ENCODE measurements at places on chromosomes 6 and 20.

DNA sequence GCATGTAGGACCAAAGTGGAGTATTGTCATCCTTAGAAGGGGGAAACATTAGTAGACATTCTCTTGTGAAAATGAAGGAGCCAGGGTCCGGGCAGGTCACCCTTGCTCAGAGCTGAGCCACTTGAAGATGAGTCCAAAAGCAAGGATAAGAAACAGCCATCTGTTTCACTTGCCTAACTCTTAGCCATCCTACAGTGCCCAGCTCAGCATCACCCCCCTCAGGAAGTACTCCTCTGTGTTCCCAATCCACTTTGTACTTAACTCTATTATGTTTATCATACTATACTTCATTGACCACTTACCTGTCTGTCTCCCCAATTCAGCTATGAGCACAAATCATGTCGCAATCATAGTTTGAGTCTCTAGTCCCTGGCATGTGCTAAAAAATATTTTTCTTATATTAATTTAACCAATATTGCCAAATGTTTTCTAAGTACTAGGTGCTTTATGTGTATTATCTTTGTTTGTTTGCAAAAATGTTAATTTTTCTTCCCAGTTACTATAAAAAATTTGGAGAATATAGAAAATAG is 8.1 kb upstream of the TOX2 start:
- no peak for DNase-seq

- DNase-seq: no peak
Observed at GRCh38 chr6:51542475-51542874, 544.9 kb downstream of the PKHD1 start.

DNA sequence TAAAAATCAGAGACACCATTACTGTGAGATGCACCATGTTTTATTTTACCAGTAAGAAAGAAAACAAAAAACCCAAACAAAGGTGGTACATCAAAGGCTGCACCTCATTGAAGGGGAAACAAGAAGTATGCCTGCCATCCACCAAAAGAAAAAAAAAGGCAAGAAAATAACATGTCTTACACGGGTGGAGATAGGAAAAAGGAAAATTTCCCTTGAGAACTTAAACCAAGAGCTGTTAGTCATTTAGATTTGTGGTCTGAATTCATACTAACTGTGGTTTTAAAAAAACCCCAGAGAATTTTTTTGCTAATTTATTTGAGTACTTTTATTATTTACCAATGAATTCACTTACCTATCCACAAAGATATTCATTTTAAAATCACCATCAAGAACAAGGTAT is 144.0 kb downstream of the LRRC1 start:
- DNase-seq: no peak

DNA sequence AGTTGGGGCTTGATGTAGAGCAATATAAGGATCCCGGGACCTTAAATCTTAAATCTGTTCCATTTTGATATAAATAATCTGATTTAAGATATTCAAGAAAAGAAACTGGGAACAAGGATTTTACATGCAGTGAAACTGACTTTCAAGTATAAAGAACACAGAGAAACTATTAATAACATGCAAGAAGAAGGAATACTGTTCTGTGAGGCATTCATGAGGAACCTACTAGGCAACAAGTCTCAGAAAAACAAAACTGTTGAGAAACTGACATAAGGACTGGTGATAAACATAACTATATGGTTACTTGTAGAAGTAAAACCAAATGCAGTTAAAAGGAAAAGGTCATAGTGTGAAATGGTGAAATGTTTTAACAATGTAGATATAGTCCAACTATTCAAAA is 15.8 kb downstream of the HDDC2 start:
- no peak for DNase-seq

GRCh38 chr20:1934156-1934555 is 38.9 kb downstream of the SIRPA start:
- DNase-seq: no peak

DNA sequence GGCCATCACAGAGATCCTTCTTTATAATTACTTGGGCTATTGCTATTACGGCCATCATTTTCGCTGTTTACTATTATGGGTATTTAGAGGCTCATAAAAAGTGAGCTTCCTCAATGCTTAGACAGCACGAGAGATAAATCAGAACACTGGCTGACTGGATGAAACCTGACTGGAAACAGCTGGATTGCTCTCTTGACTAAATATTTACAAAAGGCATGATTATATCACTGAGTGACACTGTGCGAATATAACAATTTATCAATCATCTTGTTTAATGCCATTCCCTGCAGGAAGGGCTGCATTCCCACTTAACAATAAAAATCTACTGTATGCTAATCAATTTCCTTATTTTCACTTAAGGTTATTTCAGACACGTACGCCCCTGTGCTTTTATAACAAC is 260.1 kb upstream of the ARID1B start:
- peak; percentile 16 for DNase-seq

DNA sequence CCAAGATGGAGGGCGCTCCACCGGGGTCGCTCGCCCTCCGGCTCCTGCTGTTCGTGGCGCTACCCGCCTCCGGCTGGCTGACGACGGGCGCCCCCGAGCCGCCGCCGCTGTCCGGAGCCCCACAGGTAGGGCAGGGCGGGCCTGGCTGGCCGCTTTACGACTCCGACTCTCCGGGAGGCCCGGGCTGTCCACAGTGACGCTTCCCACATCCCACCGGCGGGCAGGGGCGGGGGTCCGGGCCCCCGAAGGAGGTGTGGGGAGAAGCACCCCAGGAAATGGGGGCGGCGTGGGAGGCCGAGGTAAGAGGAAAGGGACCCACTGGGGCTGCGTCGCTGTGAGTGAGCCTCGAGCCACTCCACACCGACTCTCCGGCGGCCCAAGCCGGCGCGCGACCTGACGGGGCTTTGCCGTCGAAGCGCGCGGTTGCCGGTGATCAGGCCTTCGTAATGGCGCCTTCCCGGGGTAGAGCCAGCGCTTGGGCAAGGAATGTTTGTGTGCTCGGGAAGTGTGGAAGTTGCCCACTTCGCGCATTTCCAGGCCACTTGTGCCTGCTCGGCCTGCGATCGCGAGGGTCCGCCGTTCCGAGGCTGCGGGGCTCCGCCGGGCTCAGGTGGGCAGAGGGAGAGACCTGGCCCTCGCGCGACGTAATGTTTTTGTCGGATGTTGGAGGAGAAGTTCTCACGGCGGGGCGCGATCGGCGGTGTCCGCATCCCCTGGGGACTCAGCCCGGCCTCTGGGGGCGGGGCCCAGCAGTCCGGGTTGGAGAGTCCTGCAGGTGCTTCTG is 427 bp downstream of the GINM1 start:
- no peak for DNase-seq

GRCh38 chr6:111804627-111805235 is 68.5 kb downstream of the FYN start:
- no peak for DNase-seq

- no peak for DNase-seq
Observed at GRCh38 chr6:26232940-26233648, 131.9 kb upstream of the BTN3A2 start.

DNA sequence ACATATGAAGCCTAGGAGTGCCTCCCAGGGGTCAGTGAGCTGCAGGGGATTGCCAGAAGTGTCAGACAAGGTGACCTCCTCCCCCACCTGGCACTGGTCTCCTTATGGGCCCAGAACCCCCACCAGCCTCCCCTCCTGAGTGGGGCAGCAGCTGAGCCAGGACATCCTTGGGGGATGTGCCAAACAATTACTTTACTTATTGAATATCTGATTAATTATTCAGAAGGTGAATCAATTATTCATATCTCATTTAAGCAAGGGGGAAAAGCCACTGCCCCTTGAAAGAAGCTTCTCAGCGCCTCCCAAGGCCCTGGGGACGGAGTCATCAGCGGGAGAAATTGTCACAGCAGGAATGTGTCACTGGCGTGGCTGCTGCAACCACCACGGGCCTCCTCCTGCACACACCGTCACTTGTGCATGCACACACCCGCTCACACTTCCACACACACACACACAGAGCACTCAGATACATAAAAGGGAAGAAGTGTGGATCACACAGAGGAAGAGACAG is 123.4 kb upstream of the MAFB start:
- DNase-seq: no peak

- no peak for DNase-seq
Observed at GRCh38 chr20:35730583-35731468, 11.2 kb downstream of the RBM39 start.

DNA sequence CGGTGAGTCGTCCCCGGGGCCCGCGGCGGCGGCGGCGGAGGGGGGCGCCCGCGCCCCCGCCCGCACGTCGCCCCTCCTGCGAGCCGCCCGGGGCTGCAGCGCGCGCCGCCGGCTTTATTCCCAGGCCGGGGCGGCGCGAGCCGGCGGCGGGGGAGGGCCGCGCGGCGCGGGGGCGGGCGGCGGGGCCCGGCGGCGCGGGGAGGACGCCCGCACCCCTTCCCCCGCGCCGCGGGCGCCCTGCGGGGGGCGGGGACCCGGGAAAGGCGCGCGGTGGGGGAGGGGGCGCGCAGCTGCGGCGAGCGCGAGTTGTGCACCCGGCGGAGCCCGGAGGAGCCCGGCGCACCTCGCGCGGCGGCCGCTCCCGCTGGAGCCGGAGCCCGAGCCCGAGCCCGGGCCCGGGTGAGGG is 646 bp downstream of the HMGA1 start:
- DNase-seq: no peak

DNA sequence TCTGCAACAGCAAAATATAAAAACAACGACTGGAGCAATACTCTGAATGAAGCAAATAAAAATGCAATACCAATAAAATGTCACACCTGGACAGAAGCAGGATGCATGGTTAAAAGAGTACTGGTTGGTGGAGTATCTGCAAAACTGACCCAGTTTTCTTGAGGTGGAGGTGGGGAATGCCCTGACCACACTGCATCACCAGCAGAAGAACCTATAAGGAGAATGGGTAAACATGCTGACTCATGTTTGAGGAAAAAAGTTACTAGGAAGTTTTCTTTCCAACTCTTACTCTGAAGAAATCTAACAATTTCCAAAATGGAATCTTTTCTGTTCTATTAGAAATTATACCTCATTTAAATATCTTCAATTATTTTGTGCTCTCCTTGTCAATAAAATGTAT is 43.6 kb downstream of the REPS1 start:
- DNase-seq: no peak

- DNase-seq: no peak
Observed at GRCh38 chr6:144158133-144158532, 7.8 kb downstream of the STX11 start.

DNA sequence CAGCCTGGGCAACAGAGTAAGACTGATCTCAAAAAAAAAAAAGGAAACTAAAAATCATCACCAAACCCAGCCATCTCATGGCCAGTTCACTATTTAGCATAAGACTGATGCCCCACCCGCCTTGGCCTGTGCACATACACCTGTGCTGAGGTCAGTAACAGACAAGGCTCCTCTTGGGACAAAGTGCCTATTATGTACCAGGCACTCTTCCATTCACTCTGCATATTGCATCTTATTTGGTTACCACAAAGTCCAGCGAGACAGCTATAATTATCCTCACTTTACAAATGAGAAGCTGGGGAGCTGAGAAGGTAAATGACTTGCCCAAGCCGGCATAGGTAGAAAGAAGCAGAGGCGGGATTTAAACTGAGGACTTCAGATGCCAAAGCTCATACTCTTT is 3.8 kb downstream of the PTPRT start:
- no peak for DNase-seq

- no peak for DNase-seq
Observed at GRCh38 chr6:53302678-53303360, 45.9 kb downstream of the ELOVL5 start.

- no peak for DNase-seq
Observed at GRCh38 chr6:104123227-104123626, 736.5 kb downstream of the HACE1 start.

DNA sequence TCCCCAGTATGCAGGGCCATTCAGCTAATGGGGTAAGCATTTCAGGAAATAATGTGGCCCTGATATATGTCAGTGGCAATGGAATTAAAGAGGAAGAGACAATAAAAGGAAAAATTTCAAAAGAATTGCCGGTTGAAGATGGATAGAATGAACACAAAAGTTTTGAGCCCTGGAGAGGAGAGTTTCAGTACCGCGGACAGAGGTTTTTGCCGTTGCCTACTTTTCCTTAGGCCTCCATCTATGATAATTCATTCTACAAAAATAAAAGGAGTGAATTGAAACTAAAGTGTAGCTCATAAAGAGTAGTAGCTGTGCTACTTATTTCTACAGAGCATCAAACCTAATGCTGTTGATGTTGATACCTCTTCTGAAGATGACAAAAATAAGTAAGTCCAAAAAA is 140.7 kb downstream of the RNASET2 start:
- peak; percentile 2 for DNase-seq

DNA sequence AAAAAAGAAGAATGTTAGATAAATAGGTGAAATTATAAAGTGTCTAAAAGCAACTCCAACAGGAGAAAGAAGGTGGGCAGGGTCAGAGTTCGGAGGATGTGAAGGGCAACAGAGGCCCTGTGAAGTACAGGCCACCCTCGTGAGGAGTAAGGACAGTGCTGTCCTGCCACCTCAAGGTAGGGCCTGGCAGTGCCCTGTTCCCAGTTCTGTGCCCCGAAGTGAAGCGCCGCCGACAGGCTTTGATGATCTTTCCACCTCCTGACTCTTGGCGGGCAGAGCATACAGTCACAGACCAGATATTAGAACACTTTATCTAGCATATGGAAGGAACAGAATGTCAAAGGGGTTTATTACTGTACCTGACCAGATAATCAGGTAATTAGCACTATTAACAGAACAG is 75.8 kb downstream of the GJA10 start:
- DNase-seq: no peak

- no peak for DNase-seq
Observed at GRCh38 chr20:50418890-50419642, 91.1 kb upstream of the PTPN1 start.

GRCh38 chr6:20180935-20181334 is 31.3 kb downstream of the MBOAT1 start:
- DNase-seq: no peak

GRCh38 chr6:149898966-149899365 is 1.1 kb upstream of the RAET1E start:
- DNase-seq: no peak

DNA sequence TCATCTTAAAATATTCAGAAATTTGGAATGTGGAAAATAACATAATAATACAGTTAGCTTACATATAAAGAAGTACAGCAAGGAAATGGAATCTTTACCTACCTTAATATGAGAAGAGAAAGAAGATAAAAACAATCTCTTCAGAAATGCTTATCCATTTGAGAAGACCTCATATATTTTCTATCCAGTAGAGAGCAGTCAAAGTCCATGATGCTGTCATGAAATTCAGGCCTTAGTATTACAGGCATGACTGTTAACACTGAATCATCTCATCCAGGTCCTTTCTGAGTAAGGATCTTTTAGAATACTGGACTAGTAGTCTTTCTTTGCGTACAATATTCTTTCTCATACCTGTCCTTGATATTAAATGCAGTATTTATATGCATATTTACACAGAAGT is 713.4 kb downstream of the CD109 start:
- peak; percentile 17 for DNase-seq
